ENCODE measurements at places on chromosomes 2 and 18.

DNA sequence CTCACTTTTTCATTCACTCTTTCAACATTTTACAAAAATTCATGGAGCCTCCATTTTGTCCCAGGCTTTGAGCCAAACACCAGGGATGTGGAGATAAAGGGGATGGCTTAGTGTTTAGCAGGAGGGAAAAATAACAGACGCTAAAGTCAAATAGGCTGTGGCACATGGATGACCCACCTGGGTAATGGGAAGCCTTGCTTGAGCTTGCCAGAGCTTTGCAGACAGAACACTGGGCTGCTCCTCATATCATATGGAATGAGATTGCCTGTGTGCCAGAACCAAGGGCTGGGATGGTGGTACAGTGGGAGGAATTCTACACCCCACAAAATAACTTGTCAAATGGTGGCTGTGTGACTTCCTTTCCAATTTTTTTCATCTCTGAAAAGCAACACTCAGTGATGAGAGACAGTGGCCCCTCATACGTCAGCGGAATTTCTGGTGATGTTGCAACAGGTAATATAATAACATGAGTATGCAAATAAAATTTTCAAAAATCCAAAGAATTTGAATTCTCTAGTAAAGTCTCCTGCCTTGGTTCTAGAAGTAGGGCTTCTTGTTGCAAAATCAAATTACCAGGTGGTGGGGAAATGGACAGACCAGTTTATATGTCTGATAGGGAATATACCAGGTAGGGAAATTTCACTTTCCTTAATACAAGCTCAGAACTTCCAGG, 252.9 kb downstream of the CLIP4 start:
- DNase-seq = peak; percentile 14

GRCh38 chr2:54667266-54667639, 56.2 kb upstream of the EML6 start:
- DNase-seq = no peak

- no peak for DNase-seq
These were observed 122.5 kb downstream of the TMEFF2 start for GRCh38 chr2:192072261-192072660.

- DNase-seq = no peak
These were observed 299.5 kb downstream of the GBX2 start for GRCh38 chr2:235868645-235869044.

DNA sequence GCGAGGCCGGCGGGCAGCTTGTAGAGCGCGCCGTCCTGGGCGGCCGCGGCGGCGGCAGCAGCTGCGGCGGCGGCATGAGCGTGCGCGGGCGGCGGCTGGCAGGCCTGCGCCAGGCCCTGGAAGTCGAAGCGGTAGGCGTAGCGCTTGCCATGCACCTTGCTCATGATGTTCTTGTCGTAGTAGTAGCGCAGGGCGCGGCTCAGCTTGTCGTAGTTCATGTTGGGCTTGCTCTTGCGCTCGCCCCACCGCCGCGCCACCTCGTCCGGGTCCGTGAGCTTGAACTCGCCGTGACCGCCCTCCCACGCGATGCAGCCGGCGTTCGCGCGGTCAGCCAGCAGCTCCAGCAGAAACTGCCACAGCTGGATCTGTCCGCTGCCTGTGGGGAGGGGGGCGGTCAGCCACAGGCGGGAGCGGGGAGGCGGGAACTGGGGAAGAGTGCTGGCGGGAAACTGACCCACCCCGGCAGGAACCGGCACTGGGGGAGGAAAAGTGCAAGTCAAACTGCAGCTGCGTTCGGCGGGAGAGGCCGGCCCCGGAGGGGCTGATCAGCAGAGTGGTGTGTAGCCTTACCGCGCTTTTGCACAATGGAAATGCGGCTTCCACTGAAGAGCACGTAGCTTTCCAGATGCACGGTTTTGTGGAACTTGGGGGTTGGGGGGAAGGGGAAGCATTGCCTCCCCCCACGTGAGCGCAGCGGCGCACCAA, 3.0 kb downstream of the FEV start:
- DNase-seq = no peak

- no peak for DNase-seq
These were observed 24.2 kb downstream of the TNS1 start for GRCh38 chr2:217978536-217979150.

DNA sequence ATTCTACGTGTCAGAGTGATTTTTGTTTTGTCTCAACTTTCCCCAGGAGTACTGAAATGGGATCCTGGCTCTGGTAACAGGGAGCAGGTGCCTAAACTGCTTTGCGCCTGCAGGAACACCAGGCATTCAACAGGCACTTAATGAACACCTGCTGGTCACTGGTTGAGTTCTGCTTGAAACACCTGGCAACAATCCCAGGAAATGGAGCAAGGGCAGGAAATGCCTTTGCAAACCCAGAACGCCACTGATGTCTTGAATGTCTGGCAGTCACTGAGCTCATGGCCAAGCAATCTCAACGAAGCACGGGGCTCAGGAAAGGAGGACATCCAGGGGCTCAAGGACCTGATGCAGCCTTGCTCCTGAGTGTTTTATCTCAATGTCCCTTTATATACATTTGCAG, 360.0 kb upstream of the RAB6C start:
- DNase-seq = no peak

GRCh38 chr18:48295586-48296311, 113.4 kb downstream of the ZBTB7C start:
- DNase-seq = no peak

- DNase-seq = no peak
These were observed 59.8 kb upstream of the RNU4ATAC start for GRCh38 chr2:121470917-121471316.

DNA sequence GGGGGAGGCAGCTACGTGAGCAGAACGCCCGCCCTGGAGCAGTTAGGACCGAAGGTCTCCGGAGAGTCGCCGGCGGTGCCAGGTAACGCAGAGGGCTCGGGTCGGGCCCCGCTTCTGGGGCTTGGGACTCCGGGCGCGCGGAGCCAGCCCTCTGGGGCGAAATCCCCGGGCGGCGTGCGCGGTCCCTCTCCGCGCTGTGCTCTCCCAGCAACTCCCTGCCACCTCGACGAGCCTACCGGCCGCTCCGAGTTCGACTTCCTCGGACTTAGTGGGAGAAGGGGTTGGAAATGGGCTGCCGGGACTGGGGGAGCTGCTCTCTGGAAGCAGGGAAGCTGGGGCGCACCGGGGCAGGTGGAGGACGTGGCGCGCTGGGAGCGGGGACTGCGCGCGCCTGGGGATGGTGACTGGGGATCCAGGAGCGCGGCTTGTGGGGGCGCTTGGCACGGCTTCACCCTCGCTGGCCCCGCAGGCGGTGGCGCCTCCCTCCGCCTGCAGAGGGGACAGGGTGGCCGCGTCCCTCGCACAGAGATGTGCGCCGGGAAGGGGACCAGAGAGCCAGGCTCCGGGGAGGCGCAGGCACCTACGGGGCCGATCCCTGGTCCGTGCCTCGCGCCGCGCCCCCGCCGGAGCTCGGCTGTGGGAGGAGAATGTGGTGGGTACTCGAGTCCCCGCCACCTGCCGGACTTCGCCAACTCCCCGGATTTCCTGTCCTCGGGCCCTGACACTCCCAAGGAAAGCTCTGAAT, 688 bp downstream of the CDH20 start:
- DNase-seq = no peak

DNA sequence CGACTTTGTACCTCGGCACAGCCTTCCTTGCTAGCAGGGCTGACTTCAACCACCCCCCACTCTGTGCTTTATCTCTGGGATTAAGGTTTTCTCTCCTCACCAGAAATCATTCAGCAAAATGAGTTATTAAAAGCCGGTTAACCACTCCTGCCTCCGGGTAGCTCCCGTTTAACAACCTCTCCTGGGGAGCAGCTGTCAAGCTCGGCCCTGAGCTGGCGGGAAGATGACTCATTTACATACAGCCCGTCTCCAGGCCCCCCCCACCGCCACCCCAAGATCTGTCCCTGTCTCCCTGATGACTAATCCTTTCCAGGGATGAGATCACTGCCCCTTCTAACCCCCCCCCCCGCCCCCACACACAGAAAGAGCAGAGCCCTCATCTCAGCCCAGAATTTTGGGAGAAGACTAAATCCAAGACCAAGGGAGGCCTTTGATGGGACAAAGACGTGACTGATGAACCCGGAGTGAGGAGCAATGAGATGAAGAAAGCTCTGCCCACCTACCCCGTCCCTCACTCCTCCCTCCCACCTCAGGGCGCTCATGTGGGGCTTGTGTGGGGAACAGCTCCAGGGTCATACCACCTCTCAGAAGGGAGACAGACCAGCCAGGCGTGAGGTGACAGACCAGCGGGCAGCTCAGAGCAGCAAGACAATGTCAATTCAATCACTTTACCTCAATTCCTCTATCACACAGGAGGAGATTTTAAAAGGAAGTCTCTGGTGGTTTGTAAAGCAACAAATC, 131.4 kb downstream of the MSH2 start:
- DNase-seq = peak; percentile 95

DNA sequence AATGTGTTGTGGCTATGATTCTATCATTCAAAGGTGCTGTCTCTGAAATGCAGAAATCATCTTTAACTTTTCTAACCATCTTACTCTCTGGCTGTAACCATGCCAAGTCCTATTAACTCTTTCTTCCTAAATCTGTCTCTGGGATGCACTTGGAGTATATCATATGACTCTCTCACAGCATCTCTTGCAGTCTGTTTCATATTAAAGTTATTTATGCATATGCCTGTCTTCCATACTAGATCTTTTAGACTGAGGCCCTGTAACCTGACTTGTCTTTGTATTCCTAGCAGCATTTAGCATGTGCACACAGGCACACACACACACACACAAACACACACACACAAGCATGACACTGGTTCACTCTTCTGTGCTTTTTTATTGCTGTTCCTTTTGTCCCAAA, 320.6 kb downstream of the ETAA1 start:
- DNase-seq = no peak

DNA sequence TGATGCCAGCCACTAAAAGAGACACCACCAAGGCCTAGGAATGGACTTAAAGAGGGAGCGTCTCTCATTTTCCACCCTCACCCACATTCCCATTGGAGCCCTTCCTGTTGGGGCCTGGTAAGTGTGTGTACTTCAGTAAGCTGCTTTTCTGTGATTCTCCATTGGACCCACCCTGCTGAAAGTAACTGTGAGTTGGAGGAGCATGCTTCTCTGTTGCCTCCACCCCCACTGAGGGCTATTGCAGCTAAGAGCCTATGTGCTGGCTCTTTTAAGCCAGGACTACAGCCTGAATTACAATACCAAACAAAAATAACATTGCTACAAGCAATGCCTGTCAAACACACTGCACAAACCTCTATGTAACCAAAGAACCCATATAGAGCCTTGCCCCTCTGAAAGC, 81.1 kb downstream of the TRABD2A start:
- no peak for DNase-seq

DNA sequence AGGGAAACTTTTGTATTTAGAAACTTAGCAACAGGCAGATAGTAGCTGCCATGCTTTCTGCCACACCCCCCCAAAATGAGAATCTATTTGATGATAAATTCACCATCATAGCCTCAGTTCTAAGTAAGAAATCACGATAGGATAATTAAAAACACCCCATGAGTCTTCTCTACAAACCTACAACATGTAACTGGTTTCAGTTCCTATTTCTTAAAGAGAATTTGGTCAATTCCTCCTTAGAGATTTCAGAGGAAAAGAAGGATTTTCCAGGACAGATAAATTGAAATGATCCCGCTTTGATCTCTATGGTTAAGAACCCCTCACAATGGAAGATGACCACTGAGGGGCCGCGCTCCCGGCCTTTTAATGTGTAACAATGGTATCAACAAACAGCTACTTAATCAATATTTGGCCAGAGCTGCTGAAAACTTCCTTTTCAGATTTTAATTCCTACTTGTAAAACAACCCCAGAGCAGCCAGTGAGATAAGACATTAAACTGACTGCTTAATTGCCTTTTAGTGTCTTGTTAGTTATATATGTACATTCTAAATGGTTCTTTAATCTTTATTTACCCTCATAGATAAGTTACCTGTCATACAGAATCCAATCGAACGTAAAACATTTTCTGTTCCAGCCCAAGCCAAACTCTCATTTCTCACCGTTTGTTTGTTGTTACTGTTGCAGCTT, 10.1 kb downstream of the PAX3 start:
- no peak for DNase-seq

Measured in LHCN-M2 (cell line).